Activated CD4-positive, alpha-beta T cell treated with anti-CD3 and anti-CD28 coated beads, Interleukin-2, amount 10 ng/mL, durations not matched to agents 24 days and 14 days (primary cell): ENCODE measurements at places on chromosomes 5 and 9.

GRCh38 chr9:113651896-113652295 lies 188.4 kb downstream of the RGS3 start:
- DNase-seq: no peak

DNA sequence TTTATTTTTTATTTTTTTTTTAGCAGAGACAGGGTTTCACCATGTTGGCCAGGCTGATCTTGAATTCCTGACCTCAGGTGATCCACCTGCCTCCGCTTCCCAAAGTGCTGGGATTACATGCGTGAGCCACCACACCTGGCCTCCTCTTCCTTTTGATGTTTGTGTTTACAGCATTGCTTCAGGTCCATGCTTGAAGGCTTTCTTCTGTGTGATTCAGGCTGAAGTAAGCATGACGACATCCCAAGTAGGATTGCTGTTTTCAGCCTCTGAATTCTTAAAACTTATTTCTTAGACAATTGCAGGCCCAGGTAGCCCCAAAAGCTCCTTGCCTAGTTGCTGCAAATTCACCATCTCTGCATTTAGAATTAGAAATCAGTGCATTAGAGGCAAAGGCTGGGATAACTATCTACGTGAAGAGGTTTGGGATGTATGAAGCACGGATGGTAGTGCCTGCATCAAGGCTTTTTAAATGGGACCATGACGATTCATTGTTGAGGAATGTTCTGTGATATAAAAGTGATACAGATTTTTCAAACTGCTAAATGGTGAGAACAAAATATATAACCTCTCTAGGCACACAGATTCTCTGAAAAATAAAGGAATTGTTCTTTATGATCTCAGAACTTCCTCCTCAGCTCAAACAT lies 3.0 kb upstream of the ETF1 start:
- no peak for DNase-seq

DNA sequence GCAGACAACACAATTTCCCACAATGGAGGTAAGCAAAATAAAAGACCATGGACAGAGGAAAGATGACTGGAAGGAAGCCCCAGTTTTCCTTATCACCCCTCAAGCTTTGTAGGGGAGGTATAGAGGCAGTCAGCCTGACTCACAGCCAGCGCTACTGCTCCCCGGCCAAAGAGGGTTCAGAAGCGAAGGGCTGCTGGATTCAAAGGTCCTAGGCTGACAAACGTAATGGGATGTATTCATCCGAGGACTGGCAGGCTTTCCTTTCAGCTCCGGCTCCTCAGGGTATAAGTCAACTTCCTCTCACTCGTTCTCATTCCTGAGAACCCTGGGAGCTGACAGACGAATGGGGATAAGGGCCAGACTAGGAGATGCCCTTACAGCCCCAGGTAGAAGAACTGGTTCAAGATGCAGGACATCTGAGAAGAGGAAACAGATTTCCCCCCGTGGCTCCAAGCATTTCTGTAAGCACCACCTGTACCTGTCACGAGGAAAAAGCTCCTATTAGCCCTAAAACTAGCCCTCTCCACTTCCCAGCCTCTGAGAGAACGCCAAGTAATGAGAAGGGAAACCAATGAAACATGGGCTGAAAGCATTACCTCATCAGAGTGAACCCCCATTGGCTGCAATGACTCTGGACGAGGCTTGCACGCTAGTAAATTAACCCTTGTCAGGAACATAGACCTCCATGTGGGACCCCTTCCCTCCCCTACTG lies 22.1 kb upstream of the FAM13B start:
- DNase-seq: no peak

DNA sequence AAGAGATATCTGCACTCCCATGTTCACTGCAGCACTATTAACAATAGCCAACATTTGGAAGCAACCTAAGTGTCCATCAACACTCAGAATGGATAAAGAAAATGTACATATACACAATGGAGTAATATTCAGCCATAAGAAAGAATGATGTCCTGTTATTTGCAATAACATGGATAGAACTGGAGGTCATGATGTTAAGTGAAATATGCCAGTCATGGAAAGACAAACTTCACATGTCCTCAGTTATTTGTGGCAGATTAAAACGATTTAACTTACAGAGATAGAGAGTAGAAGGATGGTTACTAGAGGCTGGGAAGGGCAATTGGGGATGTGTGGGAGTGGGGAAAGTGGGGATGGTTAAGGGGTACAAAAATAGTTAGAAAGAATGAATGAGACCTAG lies 110.3 kb upstream of the PCSK5 start:
- no peak for DNase-seq

GRCh38 chr5:14263113-14263512 lies 120.0 kb downstream of the TRIO start:
- DNase-seq: no peak

DNA sequence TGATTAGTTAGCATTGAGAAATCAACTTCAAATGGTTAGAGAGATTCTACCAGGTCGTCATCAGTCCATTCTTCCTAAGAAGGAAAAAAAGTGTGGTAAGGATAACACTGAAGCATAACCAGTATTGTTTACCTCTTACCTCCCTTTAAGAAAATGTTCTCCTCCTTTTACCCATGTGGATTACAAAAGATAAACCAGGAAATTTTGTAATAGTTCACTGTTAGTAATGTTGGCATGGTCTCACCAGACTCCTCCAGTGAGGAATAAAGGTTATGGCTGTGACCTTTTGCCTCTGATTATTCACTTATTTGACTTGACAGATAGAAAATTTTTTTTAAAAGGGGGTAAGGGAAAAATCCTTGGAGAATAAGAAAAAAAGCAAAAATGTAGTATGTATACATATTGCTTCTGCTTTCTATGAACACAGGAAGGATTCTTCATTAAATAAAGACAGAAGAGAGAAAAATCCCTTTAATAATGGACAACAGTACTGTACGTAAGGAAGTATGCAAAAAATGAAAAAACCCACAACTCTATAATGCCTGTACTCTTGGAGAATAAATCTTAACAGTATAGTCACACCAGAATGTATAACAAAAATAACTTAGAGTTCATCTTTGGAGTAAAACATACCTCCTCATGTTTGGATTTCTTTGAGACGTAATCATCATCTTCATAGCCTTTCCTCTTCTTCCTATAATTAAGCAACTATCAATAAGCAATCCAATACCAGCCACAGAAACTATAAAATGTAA lies 18.1 kb downstream of the CCNH start:
- no peak for DNase-seq
